ENCODE measurements at places on chromosomes 3 and 15.

GRCh38 chr3:18124501-18124900, 300.6 kb downstream of the SATB1 start:
- DNase-seq = no peak

GRCh38 chr15:71753346-71753745, 57.0 kb upstream of the NR2E3 start:
- no peak for DNase-seq

DNA sequence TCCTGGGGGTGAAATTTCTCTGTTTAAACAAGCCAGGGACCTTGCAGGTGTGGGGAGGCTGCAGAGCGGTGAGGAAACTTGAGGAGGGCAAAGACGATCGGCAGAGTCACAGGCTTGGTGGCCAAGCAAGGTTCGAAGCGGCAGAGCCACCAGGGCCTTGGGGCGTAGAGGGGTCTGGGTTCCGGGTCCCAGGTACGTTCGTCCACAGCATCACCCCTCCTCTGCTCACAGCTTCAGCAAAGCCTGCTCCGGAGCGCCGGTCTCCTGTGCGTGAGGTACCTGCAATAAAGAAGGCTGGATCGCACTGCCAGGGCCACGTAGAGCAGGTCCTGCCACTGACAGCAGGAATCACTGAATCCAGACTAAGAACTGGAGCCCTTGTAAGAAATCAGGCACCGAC, 66.8 kb upstream of the PCSK6 start:
- DNase-seq = no peak

DNA sequence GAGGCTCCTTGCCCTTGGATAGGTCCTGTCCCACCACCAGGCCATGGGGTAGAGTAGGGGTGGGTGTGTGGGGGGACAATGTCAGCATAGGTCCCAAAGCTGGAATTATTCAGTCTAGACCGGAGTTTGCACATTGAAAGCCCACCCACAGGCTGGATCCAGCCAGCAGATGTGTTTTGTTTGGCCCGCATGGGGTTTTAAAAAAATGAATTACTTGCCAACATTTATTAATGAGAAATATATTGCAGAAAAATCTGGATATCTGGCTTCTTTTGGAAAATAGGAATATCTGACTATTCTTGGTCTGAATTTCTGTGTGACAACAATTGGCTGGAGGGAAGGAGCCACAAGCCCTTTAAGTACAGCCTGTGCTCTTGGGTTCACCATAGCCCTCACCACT, 17.3 kb upstream of the LRIG1 start:
- DNase-seq = no peak

DNA sequence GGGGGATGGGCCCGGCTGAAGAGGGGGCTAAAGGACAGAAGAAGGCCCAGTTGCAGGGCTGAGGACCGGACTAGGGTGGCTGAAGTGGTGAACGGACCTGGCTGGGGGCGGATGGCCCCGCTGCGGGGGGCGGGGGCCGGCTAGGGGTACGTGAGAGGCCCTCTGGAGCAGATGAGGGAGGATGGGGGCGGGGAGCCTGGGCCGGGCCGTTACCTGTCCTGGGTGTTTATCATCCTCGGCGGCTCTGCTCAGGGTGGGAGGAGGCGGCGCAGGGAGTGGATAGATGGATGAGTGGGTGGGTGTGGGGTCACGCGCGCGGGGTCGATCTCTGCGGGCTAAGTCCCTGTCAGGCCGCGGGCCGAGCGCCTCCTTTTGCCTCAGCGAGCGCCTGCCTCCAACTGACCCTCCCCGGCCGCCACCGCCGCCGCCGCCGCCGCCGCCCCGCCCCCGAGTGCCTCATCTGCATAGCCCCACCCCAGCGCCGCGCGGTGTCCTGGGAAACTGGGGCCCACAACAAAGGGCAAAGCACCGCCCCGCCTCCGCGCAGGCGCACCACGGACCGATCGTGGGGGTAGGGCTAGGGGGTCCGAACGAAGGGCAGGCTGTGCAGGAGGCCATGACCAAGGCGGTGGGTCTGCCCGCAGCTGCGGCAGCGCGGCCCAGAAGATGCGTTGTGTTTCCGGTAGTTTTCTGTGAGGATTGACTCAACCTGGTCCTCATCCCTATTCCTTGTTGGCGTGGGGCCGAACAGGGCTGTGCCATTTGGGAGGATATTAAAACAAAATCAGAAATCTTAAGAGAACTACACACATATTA, 72.4 kb downstream of the RBPMS2 start:
- DNase-seq = peak; percentile 95

- no peak for DNase-seq
Observed at GRCh38 chr15:65192016-65192415, 6.9 kb upstream of the CLPX start.

DNA sequence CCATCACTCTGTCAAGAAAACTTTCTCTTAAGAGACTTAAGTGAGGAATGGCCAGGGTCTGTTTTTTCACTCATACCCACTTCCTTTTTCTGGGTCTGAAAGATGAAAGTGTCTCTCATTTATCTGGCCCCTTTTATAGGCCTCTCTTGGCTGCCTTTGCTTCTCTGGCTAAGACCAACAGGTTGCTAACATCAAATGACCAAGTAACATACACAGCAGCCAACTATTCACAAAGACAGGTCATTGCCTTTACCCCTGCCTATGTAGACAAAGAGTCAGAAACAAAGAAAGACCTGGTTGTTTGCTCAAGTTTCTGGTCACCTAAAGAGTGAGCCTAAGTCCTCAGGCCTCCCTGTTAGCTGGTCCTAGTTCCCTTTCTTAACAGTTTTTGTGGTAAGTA, 24.0 kb upstream of the CSTA start:
- no peak for DNase-seq

DNA sequence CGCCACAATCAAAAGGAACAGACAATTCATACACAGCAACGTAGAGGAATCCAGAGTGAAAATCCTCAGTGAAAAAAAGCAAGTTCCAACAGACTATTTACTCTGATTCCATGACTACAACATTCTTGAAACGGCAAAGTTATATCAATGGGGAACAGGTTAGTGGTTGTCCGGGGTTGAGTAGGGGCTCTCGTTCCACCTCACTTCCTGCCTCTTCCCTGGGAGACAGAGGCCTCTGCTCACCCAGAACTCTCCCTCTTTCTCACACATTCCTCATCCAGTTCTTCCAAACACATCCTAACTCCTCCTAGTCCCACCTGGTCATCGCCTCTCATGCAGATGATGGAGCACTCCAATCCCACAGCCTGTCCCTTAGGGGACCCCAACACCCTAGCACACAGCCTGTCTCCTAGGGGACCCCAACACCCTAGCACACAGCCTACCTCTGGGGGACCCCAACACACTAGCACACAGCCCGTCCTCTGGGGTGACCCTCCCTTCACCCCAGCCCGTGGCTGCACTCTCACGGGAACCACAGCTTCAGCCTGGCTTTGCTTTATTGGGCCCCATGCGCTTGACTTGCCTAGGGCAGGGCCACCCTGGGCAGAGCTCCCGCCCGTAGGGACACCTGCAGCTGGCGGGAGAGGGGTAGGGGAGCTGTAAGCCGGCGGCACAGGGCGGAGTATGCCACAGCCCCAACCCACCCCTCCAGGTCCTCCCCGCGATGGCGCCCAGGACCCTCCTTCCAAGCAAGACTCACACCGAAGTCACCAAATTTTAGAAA, 5.2 kb downstream of the OCA2 start:
- no peak for DNase-seq

DNA sequence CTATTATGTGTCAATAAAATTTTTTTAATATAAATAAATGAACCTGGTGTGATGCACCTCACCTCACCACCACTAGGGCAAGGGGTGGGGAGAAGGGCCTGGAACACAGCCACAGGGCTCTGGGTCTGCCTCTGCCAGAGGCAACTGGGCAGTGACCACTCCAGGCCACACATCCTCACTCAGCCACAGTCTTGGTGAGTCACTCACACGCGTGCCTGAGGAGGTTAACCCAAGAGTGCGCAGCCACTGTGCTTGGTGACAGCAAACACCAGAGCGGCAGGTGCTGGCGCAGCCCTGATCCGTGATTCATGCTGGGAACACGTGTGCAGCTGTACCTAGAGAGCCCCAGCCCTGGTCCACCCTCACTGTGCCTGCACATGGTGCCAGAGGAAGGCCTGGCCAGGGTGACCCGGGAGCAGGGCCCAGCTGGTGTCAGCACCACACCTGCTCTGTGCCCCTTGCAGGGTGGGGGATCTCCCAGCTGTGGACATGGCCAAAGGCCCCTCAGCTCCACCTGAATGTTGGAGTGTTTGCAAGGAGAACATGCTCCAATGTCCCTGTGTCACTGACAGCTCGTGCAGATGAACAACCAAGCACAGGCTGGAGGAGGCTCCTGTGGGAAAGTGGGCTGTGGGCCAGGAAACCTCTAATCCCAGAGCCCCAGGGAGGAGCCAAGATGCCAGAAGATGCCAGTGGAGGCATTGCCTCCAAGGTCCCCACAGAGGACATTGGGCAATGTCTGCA, 2.1 kb downstream of the SLC41A3 start:
- DNase-seq = no peak

DNA sequence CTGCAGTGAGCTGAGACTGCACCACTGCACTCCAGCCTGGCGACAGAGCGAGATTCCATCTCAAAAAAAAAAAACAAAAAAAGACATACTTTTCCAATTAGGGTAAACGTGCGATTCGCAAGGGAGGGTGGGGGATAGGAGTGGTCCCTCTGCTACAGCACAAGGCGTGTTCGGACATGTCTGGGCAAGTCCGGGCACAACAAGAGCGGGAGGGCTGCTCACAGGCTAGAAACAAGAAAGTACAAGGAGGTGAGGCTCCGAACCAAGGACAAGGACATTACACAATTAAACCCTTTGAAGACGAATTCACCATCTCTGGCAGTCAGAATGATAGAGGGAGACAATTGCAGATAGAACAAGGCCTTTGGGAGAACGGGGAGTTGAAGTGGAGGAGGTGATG, 32.2 kb upstream of the BCL2A1 start:
- no peak for DNase-seq

DNA sequence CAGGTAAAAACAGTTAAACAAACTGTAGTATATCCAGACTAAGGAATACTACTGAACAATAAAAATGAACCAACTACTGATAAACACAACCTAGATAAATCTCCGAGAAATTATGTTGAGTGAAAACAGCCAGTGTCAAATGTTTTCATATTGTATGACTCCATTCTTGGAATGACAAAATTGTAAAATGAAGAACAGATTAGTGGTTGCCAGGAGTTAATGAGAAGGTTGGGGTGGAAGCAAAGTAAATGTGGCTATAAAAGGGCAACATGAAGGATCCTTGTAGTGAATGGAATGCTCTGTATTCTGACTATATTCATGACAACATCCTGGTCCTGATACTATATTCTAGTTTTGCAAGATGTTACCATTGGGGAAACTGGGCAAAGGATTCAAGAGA, 27.5 kb upstream of the ACKR4 start:
- DNase-seq = no peak

GRCh38 chr15:51202783-51203182, 108.1 kb upstream of the TNFAIP8L3 start:
- no peak for DNase-seq

GRCh38 chr3:19738846-19739245, 195.2 kb downstream of the EFHB start:
- DNase-seq = no peak

DNA sequence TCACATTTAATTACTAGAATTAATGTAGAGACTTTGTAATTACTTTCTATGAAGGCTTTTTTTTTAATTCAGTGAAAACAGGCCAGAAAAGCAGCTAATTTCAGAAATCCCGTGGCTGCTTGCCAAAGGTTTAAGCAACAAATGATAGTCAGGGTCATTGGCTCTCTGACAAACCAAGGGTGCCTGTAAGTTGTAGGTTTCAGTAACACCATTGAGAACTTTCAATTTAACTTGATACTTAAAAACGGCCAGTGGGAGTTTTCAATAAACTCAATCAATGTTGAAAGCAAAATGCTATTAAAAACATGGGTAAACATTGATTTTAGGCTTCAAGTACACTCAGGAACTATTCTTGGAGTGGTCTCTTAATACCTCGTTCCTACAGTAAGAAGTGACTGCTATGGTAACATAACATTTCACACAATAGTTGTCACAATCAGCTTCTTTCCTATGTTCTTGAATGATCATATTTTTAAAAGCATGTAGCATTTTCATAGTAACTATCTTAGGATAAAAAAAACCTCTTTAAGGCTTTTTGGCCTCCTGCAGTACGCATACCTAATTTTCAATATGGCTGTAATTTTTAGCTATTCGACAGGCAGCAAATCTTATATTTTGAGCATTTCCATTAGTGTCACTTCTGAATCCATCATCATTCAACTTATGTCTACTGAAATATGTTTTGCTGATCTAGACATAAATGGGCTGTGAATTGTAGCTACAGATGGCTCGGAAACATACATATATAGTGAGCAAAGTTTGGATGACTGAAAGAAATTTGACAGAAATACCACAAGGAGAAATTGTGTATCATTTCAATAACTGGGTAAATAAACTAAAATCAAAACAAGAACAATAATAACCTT, 592.1 kb upstream of the GBE1 start:
- no peak for DNase-seq

DNA sequence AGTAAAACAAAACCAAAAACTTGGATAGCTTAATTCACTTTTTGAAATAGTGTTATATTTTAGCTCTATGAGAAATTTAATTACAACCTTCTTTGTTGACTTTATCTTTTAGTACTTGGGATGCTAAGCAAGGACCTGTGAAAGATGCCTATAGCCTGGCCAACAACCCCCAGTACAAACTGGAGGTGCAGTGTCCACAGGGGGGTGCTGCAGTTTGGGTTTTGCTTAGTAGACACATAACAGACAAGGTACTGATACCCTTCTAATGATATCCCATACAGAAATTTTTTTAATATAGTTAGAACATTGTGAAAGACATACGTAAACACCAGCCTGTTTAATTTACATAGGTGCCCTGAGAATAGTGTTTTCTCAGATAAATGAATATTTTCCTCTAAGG, 35.3 kb downstream of the CAPN7 start:
- peak; percentile 21 for DNase-seq

GRCh38 chr3:17946619-17947018, 204.2 kb upstream of the TBC1D5 start:
- DNase-seq = no peak
